ENCODE measurements at places on chromosomes 3 and 15. TPM values are rescaled to one million over a fixed set of nuclear protein-coding genes. Genes with fewer than 3 reads are reported as not detected.

DNA sequence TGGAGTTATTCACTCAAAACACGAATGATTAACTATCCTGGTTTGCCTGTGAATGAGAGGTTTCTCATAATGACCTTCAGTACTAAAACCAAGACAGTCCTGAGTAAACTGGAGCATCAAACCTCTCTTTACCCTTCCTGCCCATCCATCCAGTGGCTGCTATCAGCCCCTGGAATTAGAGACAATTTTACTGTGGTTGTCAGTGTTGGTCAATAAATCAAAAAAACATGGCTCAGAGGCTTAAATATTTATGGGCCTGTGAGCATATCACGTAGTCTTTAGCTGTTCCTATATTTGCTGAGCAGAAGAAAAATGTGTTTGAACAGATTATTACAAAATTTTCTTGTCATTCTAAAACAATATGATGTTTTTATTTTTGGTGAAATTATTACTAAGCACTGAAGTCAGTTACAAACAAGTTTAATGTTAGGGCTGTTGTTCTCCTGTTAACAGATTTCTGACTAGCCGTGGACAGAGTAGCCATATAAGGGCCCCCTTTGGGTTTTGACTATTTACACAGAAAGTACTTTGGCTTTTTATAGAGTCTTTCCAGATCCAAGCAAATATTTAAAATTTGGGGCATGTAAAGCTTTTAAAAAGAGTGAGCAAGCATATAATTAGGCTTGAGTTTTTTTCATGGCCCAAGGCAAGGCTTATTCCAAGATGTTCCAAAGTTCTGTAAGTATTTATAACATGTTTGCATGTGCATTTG lies 580.9 kb downstream of the DIPK2A start:
- H3K4me1 ChIP-seq = no peaks in the 10 kb centered on the region
- H3K36me3 ChIP-seq = no peaks in the 10 kb centered on the region
- DNase-seq = no peak
- H3K27ac ChIP-seq = no peak overlapping the region
- no peak overlapping the region for H3K4me3 ChIP-seq

GRCh38 chr3:186273586-186273985 lies 88.4 kb downstream of the DGKG start:
- no peaks in the 10 kb centered on the region for H3K36me3 ChIP-seq
- H3K4me1 ChIP-seq = no peaks in the 10 kb centered on the region
- DNase-seq = no peak
- H3K27me3 ChIP-seq = no peaks in the 10 kb centered on the region

- H3K4me1 ChIP-seq = peaks cover 48% of the 10 kb centered on the region
- DNase-seq = peak; percentile 19
- H3K27me3 ChIP-seq = no peaks in the 10 kb centered on the region
- peak overlapping the region; percentile 58 for H3K27ac ChIP-seq
- no peak overlapping the region for H3K4me3 ChIP-seq
- H3K36me3 ChIP-seq = no peaks in the 10 kb centered on the region
Measured at GRCh38 chr3:125061170-125061569, 5.4 kb upstream of the HEG1 start.

DNA sequence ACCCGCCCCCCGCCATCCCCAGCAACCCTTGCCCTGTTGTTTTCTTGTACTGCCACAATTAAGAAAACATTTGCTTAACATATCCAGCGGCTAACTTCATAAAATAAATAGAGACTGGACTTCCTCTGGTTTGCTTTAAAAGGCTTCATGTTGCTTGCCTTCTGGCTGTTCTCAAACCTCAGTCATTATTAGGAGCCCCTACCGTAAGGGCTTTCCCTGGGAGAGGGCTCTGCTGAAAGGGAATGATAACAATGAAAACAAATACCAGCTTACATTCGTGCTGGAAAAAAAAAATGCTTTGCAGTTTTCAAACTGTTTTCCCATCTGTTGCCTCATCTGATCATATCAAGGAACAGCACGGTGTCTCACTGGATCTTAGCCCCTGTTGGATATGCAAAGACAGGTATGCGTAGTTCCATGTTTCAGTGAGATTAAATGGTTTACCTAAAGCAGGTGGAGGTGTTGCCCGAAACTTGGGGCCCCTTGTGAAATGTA lies 77.2 kb upstream of the VGLL4 start:
- H3K4me1 ChIP-seq = peaks cover 36% of the 10 kb centered on the region
- H3K4me3 ChIP-seq = peak overlapping the region; percentile 56
- no peaks in the 10 kb centered on the region for H3K27me3 ChIP-seq

GRCh38 chr3:88149101-88149508 lies 654 bp upstream of the C3orf38 start:
- DNase-seq = no peak
- H3K36me3 ChIP-seq = no peaks in the 10 kb centered on the region
- peaks cover 21% of the 10 kb centered on the region for H3K4me1 ChIP-seq
- H3K4me3 ChIP-seq = peak overlapping the region; percentile 99

DNA sequence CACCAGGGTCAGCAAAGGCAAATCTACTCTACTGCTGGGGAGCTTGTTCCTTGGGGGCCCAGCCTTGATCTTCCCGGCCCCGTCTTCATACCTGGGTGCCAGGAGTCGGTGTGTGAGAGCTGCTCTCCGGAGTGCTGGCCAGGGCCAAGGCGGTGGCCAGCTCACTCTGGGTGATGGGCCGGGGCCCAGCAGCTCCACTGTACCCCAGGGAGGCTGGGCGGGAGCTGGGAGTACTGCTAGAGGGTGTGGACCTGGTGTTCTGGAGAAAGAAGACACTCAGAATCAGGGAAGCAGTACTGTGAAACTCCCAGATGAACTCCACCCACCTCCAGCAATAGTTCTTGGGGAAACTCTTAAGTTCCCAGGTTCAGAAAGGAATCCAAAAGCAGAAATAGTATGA lies 11.9 kb downstream of the UBL7 start:
- H3K27me3 ChIP-seq = no peaks in the 10 kb centered on the region
- no peak overlapping the region for H3K4me3 ChIP-seq
- no peak for DNase-seq
- H3K4me1 ChIP-seq = no peaks in the 10 kb centered on the region
- H3K36me3 ChIP-seq = peaks cover 23% of the 10 kb centered on the region

GRCh38 chr15:41559239-41559782 lies 299 bp downstream of the TYRO3 start:
- peak overlapping the region; percentile 2 for H3K4me3 ChIP-seq
- peaks cover 25% of the 10 kb centered on the region for H3K4me1 ChIP-seq
- no peaks in the 10 kb centered on the region for H3K36me3 ChIP-seq
- no peak overlapping the region for H3K27ac ChIP-seq
- no peaks in the 10 kb centered on the region for H3K27me3 ChIP-seq
- no peak for DNase-seq

- DNase-seq = no peak
- H3K27ac ChIP-seq = no peak overlapping the region
- H3K27me3 ChIP-seq = no peaks in the 10 kb centered on the region
- peaks cover 4% of the 10 kb centered on the region for H3K4me1 ChIP-seq
- H3K36me3 ChIP-seq = no peaks in the 10 kb centered on the region
Measured at GRCh38 chr3:30324587-30324986, 281.8 kb upstream of the TGFBR2 start.

GRCh38 chr15:95449230-95449628 lies 881.3 kb upstream of the NR2F2 start:
- H3K27ac ChIP-seq = no peak overlapping the region
- H3K4me3 ChIP-seq = no peak overlapping the region

DNA sequence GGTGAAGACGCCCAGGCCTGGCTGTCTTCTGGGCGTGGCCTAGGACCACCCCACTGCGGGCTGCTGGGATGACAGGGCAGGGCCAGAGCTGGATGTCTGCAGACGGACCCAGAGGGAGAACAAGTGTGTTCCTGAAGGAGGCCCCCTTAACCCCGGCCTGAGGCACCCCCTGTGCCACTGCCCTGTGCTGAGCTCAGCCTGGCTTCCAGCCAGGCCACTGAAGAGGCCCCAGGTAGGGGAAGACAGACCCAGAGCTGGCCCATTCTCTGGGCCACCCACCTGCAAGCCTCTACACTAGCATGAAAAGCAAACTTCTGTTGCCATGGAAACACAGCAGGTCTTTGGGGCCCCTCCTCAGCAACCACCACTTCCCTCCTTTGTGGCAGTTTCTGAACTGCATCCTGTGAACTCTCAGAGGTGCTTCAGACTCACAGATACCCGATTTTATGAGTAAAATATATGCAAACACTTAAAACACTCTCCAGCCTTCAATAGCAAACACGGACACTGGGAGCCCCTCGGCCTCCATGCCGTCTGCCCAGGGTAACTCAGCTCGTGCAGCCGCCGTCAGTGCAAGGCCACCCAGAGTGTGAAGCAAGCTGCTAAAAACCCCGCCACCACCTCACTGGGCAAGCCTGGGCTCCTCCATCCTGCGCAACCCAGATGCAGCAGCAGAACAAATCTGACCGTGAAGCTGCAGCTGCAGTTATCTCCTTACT lies 42.5 kb downstream of the CMTM6 start:
- DNase-seq = no peak
- no peak overlapping the region for H3K4me3 ChIP-seq
- no peaks in the 10 kb centered on the region for H3K27me3 ChIP-seq

FBXL22 gene
- total RNA-seq = not detected

ACTRT3 gene
- total RNA-seq = 0.52 TPM

EBLN2 gene
- 11.5 TPM for total RNA-seq

TEX9 gene
- 7.9 TPM for total RNA-seq

ADAMTS17 gene
- 24.6 TPM for total RNA-seq

CD200 gene
- 2.0 TPM for total RNA-seq

SLC12A1 gene
- total RNA-seq = not detected

XCR1 gene
- total RNA-seq = not detected

UROC1 gene
- total RNA-seq = not detected

SPG11 gene
- 40.5 TPM for total RNA-seq

All from body of pancreas (tissue), 4 donors.